Iris pigment epithelial cell (primary cell): ENCODE measurements at places on chromosomes 4 and X.

DNA sequence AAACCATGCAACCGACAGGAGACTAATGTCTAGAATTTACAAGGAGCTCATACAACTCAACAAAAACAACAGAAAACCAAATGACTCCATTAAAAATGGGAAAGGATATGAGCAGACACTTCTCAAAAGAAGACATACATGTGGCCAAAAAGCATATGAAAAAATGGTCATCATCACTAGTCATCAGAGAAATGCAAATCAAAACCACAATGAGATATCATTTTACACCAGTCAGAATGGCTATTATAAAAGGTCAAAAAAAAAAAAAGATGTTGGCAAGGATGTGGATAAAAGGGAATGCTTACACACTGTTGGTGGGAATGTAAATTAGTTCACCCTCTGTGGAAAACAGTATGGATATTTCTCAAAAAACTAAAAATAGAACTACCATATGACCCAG lies 50.5 kb upstream of the CHRDL1 start:
- DNase-seq, result peak; percentile 7

GRCh38 chr4:109973529-109973905 lies 60.8 kb downstream of the EGF start:
- DNase-seq, result no peak

DNA sequence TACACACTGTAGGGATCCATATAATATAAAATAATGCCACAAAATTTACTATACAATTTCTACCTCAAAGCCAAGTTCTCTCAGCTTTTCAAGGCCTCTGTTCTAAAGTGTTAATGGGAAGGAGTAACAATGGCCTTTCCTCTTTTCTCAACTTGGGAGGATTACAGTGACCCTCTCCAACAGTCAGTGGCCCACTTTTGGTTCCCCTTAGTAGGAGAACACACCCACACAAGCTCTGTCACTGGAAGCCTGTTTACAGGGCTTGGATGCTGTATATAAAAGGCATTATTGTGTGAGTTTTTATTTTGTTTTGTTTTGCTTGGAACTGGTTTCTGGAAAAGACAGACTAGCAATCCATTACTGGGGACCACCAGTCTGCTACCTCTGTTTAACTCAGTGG lies 1.8 kb downstream of the ARHGEF6 start:
- DNase-seq, result no peak

DNA sequence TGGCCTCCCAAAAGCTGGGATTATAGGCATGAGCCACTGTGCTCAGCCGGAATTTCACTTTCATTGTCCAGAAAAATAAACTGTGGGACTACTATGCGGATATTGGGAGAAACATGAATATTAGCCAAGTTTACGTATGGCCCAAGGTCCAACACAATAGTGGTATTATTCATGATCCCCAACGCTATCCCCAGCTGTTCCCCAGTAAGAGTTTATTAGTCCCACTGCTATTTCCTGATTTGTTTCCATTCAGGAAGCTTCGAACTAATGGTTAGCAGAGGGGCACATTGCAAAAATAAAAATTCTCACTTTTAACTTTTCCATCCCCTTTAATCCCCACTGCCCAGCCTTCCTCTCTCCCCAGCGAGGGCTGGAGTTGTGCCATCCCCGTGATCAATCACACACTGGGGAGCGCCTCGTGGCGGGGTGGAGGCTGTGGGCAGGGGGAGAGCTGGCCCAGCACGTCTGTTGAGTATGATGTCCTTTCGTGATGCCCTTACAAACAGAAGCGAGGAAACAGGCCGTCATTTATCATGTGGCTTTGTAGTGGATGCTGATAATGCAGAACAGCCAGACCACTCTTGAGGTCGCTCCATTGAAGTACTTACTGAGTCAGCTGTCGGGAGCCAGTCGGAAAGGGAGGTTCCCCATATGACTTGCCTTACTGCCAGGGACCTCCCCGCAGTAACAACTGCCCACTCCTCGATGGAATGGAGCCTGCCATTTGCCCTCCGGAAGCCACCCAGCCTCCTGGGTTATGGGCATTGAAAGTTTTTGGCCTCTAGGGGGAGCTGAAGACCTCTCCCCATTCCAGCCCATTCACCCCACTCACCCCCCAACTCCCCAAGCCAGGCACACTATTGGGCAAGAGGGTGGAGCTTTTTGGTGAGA lies 117.0 kb downstream of the KDR start:
- DNase-seq, result no peak
